CD4-positive, alpha-beta T cell treated with Interleukin-17A for 4 hours (primary cell): ENCODE measurements at places on chromosomes 1 and 21.

GRCh38 chr21:26920055-26920454 lies 46.8 kb downstream of the ADAMTS5 start:
- DNase-seq, result no peak

- no peak for DNase-seq
Measured at GRCh38 chr1:183218027-183218618, 32.1 kb downstream of the LAMC2 start.

DNA sequence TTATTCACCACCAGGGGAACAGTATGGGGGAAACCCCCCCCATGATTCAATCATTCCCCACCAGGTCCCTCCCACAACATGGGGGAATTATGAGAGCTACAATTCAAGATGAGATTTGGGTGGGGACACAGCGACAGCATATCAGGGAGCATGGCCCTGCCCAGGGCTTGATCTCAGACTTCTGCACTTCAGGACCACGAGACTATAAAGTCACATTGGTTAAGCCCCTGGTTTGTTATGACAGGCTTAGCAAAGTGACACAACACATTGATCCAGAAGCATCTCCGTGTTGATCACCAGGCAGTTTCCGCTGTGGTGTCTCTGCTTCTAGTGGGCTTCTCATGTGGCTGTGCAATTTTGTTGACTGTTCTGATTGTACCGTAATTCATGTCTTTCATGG lies 312.7 kb upstream of the C1orf174 start:
- DNase-seq, result no peak

DNA sequence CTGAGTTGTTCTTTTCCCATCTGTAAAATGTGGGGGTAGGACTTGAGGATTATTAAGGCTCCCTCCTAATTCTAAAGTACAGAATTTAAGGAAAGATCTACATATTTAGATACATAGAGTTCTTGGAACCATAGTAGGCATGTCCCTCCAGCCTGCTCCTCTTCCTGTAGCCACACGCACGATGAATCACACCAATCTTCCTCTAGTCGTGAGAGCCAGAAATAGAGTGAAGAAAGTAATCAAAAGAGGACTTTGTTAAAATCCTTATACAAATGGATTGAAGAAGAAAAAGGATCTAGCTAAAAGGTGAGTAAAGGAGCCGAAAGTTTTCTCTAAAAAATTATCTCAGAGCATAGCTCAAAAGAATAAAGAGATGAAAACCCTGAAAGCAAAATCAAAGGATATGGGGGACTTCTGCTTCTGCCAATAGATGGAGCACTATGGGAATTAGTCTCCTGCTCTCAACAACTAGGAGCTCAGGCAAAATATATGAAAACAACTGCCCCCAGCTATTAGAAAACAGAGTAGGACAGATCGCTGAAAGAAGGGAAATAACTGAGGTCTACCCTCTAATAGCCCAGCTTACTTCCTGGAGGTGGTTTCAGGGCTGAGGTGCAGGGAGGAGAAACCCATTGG lies 8.5 kb downstream of the C1orf141 start:
- no peak for DNase-seq

DNA sequence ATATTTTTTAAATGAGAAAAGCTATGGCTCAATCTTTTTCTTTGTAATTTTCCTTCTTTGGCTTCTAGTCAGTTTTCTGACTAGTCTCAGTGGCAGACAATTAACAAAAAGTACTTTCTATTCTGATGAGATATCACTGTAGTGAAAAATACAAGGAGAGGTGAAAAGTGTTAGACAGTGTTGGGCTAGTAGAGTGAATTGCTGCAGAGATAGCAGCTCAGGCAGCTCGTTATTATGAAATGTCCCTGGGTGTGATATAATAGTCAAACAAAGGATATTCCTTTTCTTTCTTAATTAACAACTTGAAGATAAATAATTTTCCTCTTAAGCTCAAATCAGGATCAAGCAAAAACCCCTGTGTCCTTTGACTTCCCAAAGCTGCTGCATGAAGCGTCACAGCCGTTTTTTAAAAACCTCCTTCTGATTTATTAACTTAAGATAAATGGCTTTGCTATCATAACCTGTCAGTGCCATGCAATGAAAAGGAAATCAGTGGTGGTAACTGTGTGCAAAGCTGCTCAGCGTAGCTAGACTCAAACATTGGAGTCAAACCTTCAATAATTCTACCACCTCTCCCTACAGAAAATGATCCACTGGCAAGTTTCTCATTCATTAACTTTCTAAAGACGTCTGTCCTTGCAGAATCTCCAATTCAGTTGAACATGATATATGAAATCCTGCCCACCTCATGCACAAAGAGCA lies 646.6 kb upstream of the PTBP2 start:
- no peak for DNase-seq

- peak; percentile 60 for DNase-seq
Measured at GRCh38 chr21:36320421-36321324, 676 bp downstream of the MORC3 start.

DNA sequence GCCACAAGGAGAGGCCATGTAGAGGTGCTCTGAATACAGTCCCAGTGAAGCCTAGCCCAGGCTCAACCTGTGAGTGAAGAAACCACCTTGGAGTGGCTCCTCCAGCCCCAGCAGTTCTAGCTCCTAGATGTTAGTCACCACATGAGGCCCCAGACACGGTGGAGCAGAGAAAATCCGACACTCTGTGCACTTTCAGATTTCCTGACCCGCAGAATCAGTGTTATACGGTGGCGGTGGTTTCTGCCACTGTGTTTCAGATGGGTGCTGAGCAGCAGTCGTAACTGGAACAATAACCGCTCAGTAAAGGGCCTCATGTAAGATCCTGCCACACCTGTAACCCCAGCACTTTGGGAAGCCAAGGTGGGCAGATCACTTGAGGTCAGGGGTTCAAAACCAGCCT lies 36.1 kb upstream of the ZBTB8A start:
- DNase-seq, result no peak

DNA sequence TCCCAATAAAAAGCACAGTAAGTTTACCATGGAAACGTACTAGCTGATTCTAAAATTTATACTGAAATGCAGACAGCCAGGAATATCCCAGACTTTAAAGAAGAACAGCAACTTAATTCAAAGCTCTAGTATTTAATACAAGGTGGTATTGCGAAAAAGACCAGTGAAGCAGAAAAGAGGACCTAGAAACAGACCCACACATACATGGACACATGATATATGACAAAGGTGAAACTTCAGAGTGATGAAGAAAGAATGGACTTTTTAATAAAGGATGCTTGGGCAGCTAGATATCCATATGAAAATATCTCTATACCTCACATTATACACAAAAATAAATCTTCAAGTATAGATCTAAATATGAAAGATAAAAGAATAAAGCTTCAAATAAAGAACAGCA lies 62.6 kb downstream of the COP1 start:
- no peak for DNase-seq

- DNase-seq, result no peak
Measured at GRCh38 chr1:16122350-16122881, 33.5 kb downstream of the EPHA2 start.

- peak; percentile 43 for DNase-seq
Measured at GRCh38 chr1:112704934-112705627, 1.8 kb downstream of the RHOC start.

- DNase-seq, result no peak
Measured at GRCh38 chr1:17919525-17920439, 164.6 kb downstream of the ACTL8 start.

- peak; percentile 79 for DNase-seq
Measured at GRCh38 chr1:234544087-234544579, 65.2 kb upstream of the TARBP1 start.

GRCh38 chr1:186325239-186325638 lies 49.8 kb downstream of the TPR start:
- DNase-seq, result no peak

GRCh38 chr1:180567654-180568053 lies 8.9 kb downstream of the OVAAL start:
- no peak for DNase-seq

DNA sequence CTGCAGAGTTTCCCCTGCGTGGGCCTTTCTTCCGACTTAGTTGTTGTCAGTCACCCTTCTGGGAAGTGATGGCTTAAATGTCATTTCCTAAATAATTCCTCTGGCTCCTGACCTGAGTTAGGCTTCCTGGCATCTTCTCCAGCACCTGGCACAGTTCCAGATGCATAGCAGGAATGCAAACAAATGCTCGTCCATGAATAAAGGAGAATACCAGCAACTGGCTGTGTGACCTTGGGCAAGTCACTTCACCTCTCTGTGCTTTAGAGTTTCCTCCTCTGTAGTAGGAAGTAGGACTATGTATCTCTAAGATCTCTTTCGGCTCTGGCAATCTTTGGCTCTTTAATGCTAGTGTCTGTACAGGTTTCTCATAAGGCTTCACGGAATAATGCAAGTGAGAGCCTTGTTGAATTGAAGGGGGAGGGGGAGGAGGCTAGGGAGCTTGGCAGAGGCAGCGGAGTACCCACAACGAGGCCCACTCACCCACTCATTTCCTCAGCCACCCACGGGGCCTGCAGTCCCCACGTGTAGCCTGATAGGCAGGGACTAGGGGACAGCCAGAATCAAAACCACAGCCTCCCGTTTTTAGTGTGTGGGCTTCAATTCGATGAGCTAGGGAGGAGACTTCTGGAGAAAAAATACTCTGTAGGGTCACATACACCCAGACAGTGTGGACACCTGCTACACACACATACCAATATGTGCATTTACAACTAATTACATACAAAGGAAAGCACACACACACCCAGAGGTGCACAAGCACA lies 48.1 kb downstream of the TENT5C start:
- DNase-seq, result peak; percentile 25

- no peak for DNase-seq
Measured at GRCh38 chr1:46001081-46001785, 131.2 kb downstream of the PIK3R3 start.

GRCh38 chr1:106536741-106537140 lies 519.7 kb upstream of the PRMT6 start:
- no peak for DNase-seq

DNA sequence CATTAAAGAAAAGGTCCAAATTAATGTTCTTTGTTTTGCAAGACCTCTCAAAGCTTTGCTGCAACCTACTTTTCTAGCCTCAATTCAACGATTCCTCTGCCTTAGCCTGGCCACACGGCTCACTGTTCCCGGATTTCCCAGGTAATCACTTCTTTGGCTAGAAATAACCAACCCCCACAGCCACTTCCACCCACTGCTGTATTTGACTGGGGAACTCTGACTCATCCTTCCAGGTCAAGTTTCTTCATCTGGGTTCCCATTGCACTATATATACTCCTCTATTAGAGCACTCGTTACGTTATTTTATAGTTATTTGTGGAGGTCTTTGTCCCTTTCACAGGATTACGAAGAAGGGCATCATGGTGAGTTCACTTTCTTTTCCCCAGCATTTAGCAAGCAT lies 185.9 kb downstream of the CACNA1E start:
- DNase-seq, result no peak

- DNase-seq, result no peak
Measured at GRCh38 chr1:217063172-217063908, 340.1 kb upstream of the ESRRG start.
